Neural progenitor cell (in vitro differentiated cells): ENCODE measurements at places on chromosomes 3 and 15. TPM values are rescaled to one million over a fixed set of nuclear protein-coding genes. Genes with fewer than 3 reads are reported as not detected.

CEMIP gene
- 0.03 TPM in 1 of 2 replicates, not detected in the other for total RNA-seq

DNA sequence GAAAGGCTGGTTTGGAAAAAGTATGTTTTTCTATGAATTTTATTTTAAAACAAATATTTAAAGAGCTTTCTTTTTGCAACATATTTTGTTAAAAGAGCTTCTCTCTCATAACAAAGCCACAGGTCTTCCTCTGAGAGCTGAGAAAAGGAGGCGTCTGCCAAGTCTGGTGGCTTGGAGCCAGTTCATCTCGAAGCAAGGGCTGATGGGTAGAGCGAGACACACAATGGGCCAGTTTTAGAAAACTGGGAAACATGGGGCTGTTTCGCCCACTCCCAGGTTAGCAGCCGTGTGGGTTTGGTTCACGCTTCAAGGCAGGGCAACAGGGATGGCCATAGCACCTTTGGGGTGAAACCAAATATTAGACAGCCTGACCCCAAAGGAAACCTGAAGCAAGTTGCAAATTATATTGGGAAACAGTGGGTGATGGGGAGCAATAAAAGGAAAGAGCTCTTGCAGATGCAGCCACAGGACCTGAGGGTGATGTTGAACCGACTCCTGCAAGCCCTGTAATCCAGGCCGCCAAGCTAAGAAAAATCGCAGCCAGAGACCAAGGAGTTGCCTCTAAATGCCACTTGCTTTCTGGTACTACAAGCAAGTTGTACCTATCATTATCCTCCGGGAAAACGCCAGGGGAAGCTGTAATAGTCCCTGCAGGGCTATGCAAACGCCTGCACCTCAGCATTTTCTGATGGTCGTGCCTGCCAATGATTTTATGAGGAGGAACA is 88.4 kb upstream of the GALNT15 start:
- DNase-seq: no peak

DNA sequence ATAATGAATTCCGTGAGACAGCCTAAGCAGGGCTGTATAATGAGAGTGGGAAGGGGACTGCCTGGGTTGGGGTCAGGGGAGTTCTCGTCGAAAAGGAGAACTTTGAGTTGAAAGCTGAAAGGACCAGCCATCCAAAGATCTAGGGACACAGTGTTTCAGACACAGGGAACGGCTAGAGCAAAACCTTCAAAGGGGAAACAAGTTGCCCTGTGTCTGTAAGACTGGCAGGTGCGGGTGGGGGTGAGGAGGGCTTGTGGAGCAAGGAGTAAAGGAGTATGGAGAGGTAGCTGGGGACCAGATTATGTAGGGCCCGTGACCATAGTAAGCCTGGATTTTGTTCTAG is 1.3 kb upstream of the SRP14 start:
- no peak for DNase-seq

TMOD2 gene
- 1.9 and 3.2 TPM in 2 replicates for total RNA-seq

GCSAM gene
- not detected in 2 replicates for total RNA-seq
